GM19239 (cell line): ENCODE measurements at places on chromosomes 12 and 14.

GRCh38 chr12:105453316-105453715, 122.8 kb downstream of the C12orf75 start:
- no peak for DNase-seq

DNA sequence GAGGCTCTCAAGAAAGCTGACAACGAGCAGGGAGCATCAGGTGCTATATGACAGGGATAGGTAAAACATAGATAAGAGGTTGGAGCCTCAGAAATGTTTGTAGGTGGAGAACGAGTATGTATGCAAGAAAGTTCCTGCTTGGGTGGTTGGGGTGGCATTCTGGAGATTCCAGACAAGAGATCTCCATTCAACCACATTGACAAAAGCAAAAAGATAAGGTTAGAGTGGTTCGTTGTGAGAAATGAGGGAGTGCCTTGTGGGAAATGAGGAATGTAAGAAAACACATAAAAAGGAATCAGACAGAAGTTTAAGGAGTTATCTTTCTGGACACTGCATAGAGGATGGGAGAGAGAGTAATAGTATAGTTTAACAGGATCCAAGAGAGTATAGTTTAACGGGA, 290.3 kb downstream of the DPF3 start:
- no peak for DNase-seq

- DNase-seq = no peak
Measured at GRCh38 chr14:69142101-69142500, 10.8 kb downstream of the DCAF5 start.

- DNase-seq = no peak
Measured at GRCh38 chr14:88470542-88471440, 84.0 kb downstream of the PTPN21 start.

DNA sequence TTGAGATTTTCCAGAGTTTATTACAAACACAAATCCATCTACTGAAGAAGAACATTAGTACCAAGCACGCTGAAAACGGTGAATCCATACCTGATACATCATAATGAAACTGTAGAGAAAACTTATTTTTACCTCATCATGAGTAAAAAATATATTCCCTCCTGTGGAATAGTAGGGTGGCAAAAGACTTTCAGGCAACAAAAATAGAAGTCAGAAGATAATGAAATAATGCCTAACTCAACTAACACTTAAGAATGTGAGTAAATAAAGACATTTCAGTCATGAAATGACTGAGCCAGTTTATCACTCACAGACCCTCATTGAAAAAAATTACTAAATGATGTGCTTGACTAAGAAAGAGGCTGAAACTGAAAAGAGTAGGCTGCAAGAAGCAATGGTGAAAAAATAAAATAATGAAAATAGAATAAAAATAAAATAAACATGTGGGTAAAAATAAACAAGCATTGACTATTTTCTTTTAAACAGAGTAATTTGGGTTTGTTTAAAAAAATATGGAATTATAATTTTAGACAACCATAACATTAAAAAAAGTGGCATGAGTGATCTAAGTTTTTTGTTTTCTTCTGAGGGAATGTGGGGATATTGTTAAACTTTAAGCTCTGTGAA, 148.6 kb downstream of the ASCL1 start:
- no peak for DNase-seq

GRCh38 chr12:7068994-7069346, 8.5 kb downstream of the C1S start:
- no peak for DNase-seq

- no peak for DNase-seq
Measured at GRCh38 chr12:122024132-122024785, 2.6 kb downstream of the BCL7A start.

- DNase-seq = no peak
Measured at GRCh38 chr12:112908548-112908947, 1.8 kb downstream of the OAS1 start.

DNA sequence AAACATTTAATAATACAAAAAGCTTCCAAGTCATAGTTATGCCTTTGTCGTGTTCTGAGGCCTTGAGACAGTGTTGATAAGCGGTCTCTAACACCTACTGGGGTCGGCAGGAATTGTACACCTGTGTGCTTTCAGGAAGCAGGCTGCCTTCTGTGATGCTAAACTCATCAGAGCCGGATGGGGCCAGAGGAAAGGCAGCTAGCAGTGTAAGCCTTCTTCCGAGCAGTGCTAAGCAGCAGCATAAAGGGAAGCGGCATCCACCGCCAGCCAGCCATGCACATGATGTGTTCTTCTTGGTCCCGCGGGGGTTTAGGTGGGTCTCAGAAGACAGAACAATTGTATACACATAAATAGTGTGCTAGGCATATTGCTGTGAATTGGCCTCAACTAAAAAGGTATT, 159.3 kb downstream of the SLC15A4 start:
- DNase-seq = no peak

DNA sequence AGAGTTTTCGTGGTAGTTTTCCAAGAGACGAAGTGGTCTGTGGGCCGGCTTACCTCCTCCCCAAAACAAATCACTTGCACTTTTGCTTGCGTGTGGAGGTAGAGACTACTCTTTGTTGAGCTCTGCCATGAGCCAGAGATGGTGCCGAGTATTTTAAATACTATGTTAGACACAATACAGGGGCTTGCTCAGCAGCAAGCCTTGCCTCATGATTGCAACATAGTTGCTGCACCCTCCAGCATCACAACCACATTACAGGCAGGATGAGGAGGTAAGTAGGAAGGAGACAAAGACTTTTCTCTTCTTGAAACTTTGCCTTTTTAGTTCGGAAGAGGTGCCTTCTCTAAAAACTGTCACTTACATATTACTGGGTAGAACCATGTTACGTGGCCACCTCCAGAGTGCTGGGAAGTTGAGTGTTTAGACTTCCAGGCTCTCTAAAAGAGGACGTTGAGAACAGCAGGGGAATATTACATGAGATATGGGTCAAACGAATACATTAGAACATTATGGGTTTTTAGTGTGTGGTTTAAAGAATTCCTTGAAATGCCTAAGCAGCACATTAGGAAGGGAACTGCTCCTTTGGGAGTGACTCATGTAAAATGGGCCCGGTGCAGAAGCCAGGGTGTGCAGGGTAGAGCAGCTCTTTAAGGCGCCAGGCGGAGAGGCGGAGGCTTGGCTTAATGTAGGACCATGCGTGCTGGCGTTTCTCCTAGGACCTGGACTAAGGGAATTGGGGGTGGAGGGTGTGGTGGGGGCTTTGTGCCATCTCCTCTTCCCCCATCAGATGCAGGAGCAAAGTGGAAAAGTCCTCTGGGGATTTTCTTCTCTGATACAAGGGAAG, 110.6 kb upstream of the PRMT8 start:
- DNase-seq = no peak

- no peak for DNase-seq
Measured at GRCh38 chr12:6868211-6869048, 1.1 kb downstream of the TPI1 start.

DNA sequence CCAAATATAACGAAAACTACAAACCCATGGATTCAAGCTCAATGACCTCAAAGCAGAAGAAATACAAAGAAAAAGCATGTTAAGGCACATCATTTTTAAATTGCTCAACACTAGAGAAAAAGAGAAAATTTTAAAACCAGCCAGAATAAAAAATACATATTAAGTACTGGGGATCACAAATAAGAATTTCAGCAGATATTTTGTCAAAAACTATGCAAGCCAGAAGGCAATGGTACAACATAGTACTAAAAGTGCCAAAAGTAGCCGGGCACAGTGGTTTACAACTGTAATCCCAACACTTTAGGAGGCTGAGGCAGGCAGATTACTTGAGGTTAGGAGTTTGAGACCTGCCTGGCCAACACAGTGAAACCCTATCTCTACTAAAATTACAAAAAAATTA, 10.2 kb downstream of the SGPP1 start:
- DNase-seq = no peak

DNA sequence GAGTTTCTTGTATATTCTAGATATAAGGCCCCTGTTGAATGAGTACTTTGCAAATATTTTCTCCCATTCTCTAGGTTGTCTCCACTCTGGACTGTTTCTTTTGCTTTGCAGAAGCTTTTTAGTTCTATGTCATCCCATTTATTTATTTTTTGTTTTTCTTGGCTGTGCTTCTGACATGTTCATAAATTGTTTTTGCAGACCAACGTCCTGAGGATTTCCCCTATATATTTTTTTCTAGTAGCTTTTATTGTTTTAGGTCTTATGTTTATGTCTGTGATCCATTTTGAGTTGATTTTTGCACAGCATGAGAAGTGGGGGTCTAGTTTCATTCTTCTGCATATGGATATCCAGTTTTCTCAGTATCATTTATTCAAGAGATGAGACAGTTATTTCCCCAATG, 70.4 kb upstream of the BTG1 start:
- DNase-seq = no peak

GRCh38 chr12:44627387-44628166, 248.5 kb downstream of the NELL2 start:
- DNase-seq = no peak

DNA sequence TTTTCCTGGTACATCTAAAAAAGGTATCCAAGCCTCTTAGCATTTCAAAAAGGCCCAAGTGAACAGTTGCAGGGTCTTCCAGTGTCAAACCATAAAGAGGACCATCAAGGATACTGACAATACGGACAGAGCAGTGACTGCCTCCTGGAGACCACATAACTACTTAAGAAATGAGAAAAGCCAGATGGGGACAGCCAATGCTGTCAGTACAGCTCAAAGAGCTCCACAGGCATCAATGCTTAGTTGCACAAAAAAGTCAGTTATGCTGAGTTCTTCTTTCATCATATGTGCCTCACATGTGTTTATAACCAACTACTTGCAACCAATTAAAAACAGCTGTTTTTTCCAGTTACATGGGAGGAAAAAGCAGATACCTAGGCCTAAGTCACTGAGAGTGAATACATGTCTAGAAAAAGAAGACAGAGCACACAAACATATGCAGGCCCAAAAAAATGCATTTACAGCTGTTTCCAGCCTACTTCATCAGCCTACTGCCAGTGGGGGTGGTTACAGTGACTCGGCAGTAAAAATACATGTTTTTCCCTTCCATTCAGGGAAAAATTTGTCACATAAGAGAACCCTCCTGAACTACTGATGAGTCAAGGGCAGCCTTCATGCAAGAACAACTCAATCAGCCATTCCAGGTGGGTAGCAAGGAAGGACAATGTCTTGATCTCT, 84.0 kb downstream of the DCAF5 start:
- DNase-seq = no peak

GRCh38 chr14:34324363-34324795, 137.7 kb downstream of the SPTSSA start:
- no peak for DNase-seq

DNA sequence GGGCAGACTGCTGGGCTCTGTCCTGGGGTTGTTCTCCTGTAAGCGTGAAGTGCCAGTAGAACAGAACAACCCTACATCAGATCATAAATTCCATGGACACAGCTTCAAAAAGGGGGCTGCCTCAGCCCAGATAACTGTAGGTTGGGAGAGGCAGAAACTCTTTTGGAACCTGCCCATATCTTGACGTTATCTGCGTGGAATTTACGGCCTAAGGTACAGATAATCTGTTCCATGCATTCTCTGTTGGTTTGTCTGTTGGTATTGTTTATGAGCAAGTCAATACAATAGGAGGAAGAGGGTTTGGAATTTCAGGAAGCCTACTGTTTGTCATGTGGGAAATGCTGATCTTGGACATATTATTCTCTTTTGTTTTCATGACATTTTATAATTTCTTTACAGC, 36.7 kb downstream of the SLC25A47 start:
- DNase-seq = no peak

DNA sequence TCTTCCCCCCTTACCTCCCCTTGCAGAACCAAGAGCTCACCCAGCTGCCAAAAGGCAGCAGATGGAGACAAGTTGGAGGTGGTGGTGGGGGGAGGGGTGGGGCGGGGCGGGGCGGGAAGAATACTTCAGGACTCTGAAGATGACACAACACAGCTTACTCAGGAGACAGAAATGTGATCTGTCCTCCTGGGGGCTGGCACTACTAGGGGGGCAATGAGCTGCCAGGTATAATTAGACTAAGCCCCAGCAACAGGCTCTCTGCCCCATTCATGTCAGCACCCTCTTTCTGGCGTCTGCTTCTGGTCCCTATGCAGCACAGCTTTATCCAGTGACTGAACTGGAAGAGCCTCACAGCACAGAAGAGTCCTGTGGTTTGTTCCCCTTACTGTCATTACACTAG, 407.0 kb downstream of the MED13L start:
- DNase-seq = no peak
